ENCODE measurements at places on chromosomes 5 and 9. TPM values are rescaled to one million over a fixed set of nuclear protein-coding genes. Genes with fewer than 3 reads are reported as not detected.

DNA sequence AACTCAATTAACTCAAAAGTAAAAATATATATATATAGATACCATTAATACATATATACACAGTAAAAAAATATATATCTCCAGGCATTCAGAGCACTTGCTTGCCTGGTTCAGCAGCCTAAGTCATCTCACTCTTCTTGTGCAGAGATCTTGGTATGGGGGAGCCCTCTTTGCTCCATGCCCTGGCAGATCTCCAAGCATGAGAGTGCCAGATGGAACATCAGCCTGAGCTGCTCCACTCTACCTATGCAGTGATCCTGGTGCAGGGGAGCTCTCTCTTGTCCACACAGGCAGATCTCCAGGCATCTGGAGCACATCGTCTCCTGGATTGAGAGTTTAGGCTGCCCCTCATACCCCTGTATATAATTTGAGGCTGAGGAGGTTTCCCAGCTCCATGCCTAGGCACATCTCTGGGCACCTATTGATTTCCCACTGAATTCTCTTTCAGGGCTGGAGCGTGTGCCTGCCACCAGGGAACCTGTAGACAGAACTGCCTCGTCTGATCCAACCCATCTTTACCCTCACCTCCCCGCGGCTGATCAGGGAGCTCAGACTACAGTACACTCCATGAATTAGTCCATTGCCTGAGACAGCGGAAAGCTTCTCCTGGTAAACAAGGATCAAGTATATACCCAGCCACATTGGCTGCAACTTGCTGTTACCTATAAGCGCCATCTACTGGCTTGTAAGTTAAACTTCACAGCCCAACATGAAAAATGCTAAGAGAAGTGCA, 342.4 kb upstream of the GRIA1 start:
- H3K27me3 ChIP-seq: no peaks in the 10 kb centered on the region
- no peaks in the 10 kb centered on the region for H3K4me1 ChIP-seq
- no peak overlapping the region for H3K4me3 ChIP-seq
- no peak for DNase-seq

- no peaks in the 10 kb centered on the region for H3K27me3 ChIP-seq
- no peaks in the 10 kb centered on the region for H3K36me3 ChIP-seq
- H3K4me3 ChIP-seq: no peak overlapping the region
- H3K4me1 ChIP-seq: no peaks in the 10 kb centered on the region
Observed at GRCh38 chr9:91746904-91747303, 203.1 kb downstream of the ROR2 start.

Gene PROB1
- 15.8 TPM for total RNA-seq

DNA sequence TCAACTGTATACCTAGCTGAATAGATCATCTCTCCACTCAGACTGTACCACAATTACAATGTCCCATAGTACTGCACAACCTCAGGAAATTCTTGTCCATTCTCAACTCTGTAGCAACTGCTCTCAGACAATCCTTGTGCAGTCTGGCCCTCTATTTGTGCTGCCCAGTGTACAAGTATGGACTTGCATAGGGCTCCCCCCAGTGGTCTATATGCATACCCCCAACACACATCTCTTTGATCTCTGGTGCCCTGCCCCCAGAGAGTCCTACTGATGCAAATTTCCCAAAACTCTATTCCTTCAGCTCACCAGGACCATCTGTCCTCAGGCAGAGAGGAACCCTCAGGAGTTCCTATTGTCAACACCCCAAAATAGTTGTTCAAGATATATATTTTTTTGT, 205.3 kb downstream of the SLCO4C1 start:
- no peaks in the 10 kb centered on the region for H3K4me1 ChIP-seq
- no peaks in the 10 kb centered on the region for H3K27me3 ChIP-seq
- no peak overlapping the region for H3K27ac ChIP-seq
- DNase-seq: no peak
- H3K4me3 ChIP-seq: no peak overlapping the region

Gene PDE6A
- not detected for total RNA-seq

GRCh38 chr5:57209316-57210040, 35.6 kb downstream of the GPBP1 start:
- H3K27me3 ChIP-seq: no peaks in the 10 kb centered on the region
- DNase-seq: no peak
- H3K4me3 ChIP-seq: no peak overlapping the region
- H3K4me1 ChIP-seq: peaks cover 50% of the 10 kb centered on the region

- no peak overlapping the region for H3K4me3 ChIP-seq
- H3K27ac ChIP-seq: no peak overlapping the region
- DNase-seq: no peak
- H3K36me3 ChIP-seq: no peaks in the 10 kb centered on the region
- H3K4me1 ChIP-seq: no peaks in the 10 kb centered on the region
Observed at GRCh38 chr5:166165596-166165995, 2125.8 kb upstream of the WWC1 start.

GRCh38 chr5:39945870-39946269, 521.1 kb upstream of the DAB2 start:
- H3K36me3 ChIP-seq: no peaks in the 10 kb centered on the region
- H3K27ac ChIP-seq: no peak overlapping the region
- DNase-seq: no peak
- no peaks in the 10 kb centered on the region for H3K4me1 ChIP-seq

DNA sequence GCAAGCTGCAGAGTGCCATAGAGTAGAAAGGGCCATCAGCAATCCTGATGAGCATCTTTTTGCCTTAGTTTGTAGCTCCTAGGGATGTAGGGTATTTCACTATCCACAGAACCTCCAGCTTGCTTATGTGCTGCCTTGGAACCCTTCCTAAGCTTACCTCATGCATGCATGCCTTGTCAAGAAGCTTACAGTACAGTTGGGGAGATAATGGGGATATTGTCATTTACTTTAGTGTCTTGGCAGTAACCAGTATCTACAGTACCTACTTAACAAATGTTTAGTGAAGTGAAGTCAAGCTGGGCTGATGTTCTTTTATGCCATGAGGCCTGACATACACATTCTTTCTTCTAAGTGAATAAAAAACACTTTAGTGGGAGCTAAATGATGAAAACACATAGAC, 164.6 kb upstream of the PPP1R2B start:
- H3K27ac ChIP-seq: no peak overlapping the region
- H3K36me3 ChIP-seq: no peaks in the 10 kb centered on the region
- no peak overlapping the region for H3K4me3 ChIP-seq
- no peaks in the 10 kb centered on the region for H3K27me3 ChIP-seq
- DNase-seq: no peak
